ENCODE measurements at places on chromosomes 3 and 15.

GRCh38 chr3:57557085-57557537, 1.0 kb downstream of the PDE12 start:
- no peak overlapping the region for H3K27ac ChIP-seq
- H3K27me3 ChIP-seq: no peaks in the 10 kb centered on the region
- peaks cover 4% of the 10 kb centered on the region for H3K36me3 ChIP-seq
- H3K4me3 ChIP-seq: peak overlapping the region; percentile 72
- H3K4me1 ChIP-seq: peaks cover 8% of the 10 kb centered on the region

DNA sequence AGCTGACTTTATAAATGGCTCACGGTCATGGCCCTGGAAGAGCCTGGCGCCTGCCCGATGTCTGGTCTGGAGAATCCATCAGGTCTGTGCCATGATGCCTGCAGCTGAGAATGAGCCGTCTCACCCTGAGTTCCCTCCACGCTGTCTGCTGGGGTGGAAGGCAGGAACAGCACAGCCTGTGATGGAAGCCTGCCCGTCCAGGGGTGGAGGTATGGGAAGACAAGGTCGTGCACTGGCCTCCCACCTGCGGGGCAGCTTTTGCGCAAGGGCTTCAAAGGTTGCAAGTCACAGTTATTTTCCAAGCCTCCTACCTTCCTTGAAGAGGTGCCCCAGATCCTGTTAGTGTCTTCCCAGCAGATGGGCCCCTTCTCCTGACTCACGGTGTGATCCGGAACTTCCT, 275.5 kb downstream of the FAM43A start:
- no peak overlapping the region for H3K27ac ChIP-seq
- no peaks in the 10 kb centered on the region for H3K36me3 ChIP-seq
- H3K27me3 ChIP-seq: peaks cover 3% of the 10 kb centered on the region
- H3K4me1 ChIP-seq: no peaks in the 10 kb centered on the region
- DNase-seq: no peak

DNA sequence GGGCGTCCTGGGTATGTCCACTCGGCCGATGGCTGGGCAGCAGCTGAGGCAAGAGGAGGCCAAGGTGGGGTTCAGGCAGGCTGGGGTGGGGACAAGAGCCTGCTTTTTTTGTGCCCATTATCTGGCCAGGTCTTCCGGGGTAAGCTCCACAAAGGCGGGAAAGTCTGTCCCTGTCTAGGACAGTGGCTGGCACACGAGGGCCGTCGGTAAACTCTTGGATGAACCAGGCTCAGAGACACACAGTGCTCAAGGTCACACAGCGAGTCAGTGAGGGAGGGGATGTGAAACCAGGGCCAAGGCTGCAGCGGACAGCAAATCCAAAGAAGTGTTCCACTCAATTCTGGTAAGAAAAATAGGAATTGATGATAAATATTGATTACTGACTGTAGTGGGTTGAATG, 2.9 kb downstream of the DNAJB8 start:
- peaks cover 2% of the 10 kb centered on the region for H3K27me3 ChIP-seq
- no peak for DNase-seq
- no peaks in the 10 kb centered on the region for H3K36me3 ChIP-seq

DNA sequence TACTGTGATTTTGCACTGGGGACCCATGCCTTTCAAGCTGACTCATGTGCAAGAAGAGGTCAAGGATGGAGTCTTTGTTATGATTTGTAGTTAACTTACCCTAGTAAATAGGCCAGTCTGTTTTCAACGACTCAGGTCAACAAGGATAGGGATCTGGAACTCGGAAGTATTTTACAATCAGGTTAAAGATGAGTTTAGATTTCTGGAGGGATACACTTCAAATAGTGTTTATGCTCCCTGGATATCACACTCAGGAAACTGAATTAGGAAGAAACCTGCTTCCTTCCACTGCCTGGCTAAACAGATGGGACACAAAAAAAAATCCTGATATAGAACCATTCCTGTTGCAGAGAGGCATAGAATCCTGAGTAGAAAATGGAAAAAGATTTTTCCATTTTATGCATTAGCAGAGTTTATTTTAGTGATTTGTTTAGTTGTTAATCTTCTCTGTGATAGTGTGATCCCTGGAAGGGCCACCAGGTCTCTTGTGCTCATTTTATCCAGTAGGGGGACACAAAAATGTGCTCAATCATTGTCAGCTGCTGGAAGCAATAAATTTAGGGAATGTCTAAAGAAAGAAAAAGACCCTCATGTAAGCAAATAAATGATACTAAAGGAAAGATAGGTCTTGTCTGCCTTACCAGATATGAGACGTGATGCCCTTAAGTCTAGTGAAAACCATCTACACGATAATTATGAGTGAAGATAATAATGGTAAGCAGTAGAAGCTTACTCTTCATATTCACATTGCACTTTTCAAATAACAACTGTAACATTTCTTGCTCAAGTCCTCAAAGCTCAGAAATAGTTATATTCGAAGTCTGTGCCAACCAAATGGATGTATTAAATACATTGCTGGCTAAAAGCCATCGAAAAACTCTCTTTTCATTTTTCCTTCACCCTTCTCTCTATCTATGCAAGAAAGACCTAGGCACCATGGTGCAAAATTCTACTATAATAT, 452.1 kb upstream of the KCNMB2 start:
- no peaks in the 10 kb centered on the region for H3K36me3 ChIP-seq
- H3K4me1 ChIP-seq: peaks cover 15% of the 10 kb centered on the region
- peak; percentile 37 for DNase-seq
- H3K27me3 ChIP-seq: no peaks in the 10 kb centered on the region
- no peak overlapping the region for H3K4me3 ChIP-seq

- no peaks in the 10 kb centered on the region for H3K27me3 ChIP-seq
- DNase-seq: no peak
- no peak overlapping the region for H3K27ac ChIP-seq
- H3K4me3 ChIP-seq: no peak overlapping the region
Observed at GRCh38 chr15:66808181-66808824, 106.3 kb downstream of the SMAD6 start.

DNA sequence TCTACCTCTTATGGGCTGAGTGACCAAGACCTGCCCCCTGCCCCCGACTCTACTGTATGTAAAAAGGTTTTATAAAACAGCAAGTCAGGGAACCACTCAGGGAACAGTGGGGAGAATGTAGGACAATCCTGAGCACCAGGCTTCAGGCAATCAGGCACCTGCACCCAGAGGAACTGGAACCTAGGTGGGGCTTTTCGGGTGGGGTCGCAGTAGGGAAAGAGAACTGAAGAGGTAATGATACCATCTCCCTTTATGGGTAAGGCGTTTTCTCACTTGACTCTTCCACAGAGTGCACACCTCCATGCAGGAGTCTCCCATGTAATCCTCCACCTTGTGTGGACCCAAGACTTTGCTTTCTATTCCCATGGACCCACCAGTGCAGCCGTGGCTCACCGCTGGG, 45.8 kb downstream of the MYO1E start:
- H3K27me3 ChIP-seq: no peaks in the 10 kb centered on the region
- no peak overlapping the region for H3K4me3 ChIP-seq
- no peaks in the 10 kb centered on the region for H3K4me1 ChIP-seq
- no peaks in the 10 kb centered on the region for H3K36me3 ChIP-seq
- no peak overlapping the region for H3K27ac ChIP-seq
- DNase-seq: no peak

DNA sequence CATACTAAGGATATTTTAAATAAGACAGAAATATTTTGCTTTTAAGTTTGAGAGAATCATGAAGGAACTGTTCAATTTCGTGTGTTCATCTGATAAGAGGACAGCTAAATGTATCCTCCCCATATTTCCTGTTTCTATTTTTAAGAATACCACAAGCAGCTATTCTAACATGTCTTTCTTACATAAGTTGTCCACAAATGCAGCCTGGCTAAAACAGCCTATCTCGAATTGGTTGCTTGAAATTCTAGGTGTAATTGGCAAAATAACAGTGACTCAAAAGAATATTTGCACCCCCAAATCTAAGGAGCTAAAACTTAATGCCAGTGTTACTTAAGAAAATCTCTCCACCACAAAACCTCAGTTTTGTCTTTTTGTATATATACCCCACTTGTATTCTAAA, 35.0 kb downstream of the BTLA start:
- no peak overlapping the region for H3K4me3 ChIP-seq
- DNase-seq: no peak
- H3K27me3 ChIP-seq: no peaks in the 10 kb centered on the region
- no peak overlapping the region for H3K27ac ChIP-seq
- no peaks in the 10 kb centered on the region for H3K4me1 ChIP-seq

DNA sequence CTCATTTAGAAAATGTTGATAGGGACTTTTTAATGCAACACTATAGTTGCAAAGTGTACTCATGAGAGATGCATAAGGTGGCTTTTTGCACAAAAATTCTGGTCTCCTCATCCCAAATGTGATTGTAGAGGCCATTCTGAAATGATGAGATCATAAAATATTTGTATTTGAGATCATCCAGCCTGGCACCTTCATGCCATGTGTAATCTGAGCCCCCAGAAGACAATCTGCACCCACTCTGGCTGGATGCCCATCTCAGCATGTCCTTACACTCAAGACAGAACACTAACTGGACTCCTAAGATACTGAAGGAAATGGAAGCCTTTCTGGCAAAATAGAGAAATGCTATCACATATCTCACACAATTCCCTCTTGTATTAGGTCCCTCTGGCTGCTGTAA, 49.2 kb downstream of the SLC7A14 start:
- H3K36me3 ChIP-seq: no peaks in the 10 kb centered on the region
- H3K4me1 ChIP-seq: no peaks in the 10 kb centered on the region
- DNase-seq: no peak
- no peaks in the 10 kb centered on the region for H3K27me3 ChIP-seq

DNA sequence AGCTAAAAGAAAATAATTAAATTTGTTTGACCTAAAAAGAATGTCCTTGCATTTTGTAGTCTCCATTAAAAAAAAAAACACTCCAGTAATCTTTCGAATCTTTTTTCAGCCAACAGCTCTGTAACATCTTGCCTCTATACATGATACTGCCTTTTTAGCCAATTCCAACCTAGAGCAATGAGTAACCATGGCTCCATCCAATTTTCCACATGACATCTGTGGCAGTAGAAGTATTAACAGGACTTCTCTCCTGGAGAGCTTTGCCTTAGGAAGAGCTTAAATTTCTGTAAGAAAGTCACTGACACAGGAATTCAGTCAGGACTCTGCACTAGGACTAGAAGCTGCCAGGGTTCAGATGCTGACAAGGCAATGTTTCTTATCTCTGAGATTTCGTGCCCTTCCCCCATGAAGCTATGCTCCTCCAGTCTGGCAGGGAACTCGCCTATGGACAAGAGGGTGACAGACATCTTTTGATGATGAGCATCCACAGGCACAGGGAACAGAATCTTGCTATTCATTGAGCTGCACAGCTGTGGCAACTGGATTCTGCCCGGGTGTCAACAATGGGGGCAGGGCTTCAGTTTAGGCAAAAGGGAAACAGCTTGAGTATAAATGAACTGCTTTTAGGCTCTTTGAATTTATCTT, 81.8 kb downstream of the ALCAM start:
- peak; percentile 9 for DNase-seq
- H3K4me3 ChIP-seq: no peak overlapping the region
- H3K27ac ChIP-seq: peak overlapping the region; percentile 52

Measured in neuronal stem cell (in vitro differentiated cells).